ENCODE measurements at places on chromosomes 7 and 10.
A peak's percentile ranks its signal among the peaks of the same experiment; 100 is the strongest.

- no peak for DNase-seq
Measured at GRCh38 chr10:35442028-35442427, 105.7 kb downstream of the CCNY start.

DNA sequence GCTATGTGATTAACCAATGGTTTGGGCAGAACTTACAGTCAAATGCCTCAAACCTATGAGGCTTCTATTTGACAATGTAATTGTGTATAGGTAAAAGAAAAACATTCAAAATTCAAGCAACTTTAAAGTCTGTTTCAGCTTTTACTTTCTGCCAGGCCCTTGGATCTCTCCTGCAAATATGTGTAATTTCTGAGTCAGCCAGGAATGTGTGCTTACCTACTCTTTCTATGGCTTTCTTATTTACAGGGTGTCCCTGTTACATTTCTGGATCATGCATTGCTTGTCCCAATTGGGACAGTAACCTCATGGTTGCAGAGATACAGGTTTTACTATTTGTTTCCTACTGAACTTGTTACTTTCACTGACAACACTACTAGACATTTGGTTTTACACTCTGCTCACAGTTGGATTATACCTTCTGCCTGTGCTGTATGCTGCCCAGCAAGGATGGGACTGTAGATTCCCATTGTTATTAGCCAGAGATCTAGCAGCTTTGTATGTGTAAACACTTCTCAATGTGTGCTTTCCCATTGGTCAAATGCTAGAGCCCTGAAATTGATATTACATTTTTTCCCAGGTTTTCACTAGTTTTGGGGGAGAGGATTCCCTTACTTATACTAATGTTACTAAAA, 355.3 kb downstream of the ARL4A start:
- no peak for DNase-seq

DNA sequence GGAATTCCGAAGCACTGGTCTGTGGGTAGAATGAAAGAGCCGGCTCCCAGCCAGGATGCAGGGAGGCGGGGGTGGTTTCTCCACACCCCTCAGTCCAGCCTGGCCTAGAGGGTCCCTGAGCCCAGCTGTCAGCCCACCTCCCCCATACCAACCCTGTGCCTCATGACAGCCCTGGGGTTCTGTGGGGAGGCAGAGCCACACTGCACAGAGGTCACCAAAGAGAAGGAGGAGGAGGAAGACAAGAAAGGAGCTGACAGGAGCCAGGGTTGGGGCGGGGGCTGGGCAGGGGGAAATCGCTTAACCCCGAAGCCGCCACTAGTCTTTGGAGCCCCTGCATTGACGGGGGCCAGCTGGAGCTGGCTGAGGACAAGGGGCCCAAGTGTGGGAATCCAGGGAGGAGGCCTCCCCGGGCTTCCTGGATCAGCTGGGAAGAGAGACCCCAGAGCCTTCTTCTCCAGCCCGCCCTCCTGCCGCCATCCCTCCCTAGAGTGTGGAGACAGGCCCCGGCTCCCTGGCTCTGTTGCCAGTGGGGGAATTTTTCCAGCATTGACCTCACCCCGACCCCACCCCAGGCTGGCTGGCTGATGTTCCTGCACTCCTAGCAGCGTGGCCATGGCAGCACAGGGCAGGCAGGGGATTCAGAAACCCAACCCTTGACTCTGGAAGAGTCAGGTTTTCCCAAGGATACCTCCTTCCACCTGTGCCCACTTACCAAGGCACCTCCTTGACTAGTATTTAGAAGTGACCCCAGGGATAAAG, 32.5 kb downstream of the KAZALD1 start:
- no peak for DNase-seq

GRCh38 chr10:96639899-96640298, 53.1 kb upstream of the TM9SF3 start:
- no peak for DNase-seq

DNA sequence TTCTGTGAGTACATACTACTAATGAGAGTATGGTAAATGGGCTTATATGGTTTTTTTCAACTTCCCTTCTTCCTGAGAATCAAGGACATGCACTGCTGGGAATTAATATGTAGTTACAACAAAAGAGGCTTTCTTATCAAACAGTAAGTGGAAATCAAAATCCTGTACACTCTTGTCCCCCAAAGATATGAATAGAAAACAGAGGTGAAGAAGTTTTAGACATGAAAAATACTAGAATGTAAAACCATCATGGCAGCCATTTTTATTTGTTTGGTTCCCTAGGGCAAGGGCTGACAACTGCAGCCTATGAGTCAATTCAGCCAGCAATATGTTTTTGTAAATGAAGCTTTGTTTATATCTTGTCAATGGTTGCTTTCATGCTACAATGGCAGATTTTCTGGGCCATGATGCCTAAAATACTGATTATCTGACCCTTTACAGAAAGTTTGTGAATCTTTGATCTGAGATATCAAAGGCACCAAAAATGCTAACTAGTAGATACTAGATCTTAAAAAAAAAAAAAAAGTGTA, 422.4 kb downstream of the PARD3 start:
- no peak for DNase-seq

GRCh38 chr7:158422887-158423560, 164.6 kb downstream of the PTPRN2 start:
- no peak for DNase-seq

- DNase-seq = no peak
Measured at GRCh38 chr7:98908585-98908984, 30.3 kb downstream of the TRRAP start.

GRCh38 chr7:149725916-149726315, 47.5 kb downstream of the ZNF467 start:
- DNase-seq = no peak

- no peak for DNase-seq
Measured at GRCh38 chr10:97277551-97277950, 14.9 kb downstream of the ARHGAP19 start.

DNA sequence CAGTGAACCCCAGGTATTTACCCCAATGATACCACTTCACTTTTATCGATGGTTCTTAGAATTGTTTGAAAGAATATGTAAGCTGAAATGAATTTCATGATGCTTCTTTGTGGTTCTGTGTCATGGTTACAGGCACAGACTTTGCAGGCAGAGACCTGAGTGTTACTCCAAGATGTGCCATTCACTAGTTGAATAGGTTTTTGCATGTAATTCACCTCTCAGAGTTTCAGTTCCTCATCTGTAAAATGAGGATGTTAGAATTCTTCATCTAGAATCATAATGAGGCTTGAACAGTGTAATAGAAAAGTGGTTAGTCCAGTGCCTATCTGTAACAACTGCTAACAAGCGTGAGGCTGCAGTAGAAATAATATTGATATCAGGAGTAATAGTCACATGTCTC, 54.6 kb downstream of the VSTM2A start:
- no peak for DNase-seq

DNA sequence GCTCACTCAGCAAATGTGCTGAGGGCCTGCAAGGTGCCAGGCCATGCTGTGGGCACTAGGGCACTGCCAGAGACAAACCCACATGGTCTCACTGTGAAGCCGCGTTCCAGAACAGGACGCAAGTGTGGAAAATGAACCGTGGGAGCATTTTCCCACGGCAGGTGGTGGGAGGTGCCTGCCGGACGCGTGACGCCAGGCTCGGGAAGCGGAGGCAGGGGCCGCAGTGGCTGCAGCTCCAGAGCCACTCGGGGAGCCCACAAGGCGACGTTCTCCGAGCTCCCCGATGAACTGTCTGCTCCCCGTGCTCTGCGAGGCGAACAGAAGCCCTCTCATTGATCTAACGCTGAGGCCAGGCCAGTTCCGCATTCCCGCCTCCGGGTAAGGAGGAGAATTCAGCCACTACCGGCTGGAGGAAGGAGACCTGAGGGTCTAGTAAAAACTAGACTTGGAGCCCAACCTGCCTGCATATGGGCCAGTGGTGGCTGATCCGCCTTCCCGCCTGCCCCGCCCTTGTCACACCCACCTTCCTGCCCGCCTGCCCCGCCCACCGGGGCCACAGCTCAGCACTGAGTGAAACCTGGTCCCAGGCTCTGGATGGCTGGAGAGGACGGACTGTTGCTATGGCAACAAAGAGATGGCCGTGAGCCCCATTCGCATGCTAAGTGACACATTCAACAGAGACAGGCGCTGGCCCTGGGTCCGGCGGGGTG, 13.1 kb downstream of the ADGRA1 start:
- DNase-seq = peak; percentile 22

- DNase-seq = no peak
Measured at GRCh38 chr10:34922138-34922537, 107.0 kb upstream of the PARD3 start.

GRCh38 chr10:28179006-28179742, 123.7 kb downstream of the MPP7 start:
- DNase-seq = peak; percentile 41

DNA sequence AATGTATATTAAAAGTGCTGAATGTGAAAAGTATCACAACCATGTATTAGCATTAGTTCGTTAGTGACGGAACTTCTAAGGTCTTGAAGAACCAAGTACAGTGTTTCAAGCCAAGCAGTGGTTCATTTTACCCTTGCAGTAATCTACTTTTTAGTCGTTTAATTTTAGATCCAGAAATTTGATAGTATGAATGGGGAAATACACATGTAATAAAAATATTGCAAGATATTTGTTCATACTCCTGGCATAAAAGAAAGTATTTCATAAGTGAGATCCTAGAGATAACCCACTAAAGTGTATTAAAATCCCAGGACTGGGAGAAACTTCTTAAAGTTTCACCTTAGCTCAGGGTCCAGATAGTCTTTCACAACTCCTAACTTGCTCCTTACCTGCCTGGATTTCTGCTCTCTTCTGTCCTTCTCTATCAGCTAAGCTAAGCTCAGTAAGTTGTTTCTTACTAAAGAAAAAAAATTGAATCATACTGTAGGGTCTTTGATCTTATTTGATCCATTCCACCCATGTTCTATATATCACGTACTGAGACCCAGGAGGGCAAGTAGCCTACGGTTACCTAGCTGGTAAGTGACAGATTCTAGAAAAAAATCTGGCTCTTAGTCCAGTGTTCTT, 1.5 kb downstream of the BCAP29 start:
- no peak for DNase-seq

DNA sequence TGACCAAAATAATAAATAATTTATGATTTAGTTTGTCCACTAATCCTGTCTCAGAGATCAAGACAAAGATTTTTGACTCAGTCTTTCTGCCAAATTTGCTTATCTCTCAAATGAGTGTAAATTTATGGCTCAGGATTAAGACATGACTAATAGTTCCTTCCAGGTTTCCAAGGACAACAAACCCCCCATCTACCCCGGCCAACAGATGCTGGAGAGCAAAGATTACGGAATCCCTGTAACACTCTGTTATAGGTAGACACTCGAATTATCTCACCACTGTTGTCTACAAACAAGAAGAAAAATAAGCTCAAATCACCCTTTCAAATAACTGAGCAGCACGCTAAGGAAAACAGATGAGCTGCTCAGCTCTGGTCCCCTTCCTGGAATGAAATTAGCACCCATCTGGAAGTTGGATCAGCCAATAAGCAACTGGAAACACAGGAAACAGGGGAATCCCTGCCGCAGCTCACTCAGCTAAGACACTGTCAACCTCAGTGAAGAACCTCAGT, 56.8 kb upstream of the SVIL start:
- DNase-seq = no peak

DNA sequence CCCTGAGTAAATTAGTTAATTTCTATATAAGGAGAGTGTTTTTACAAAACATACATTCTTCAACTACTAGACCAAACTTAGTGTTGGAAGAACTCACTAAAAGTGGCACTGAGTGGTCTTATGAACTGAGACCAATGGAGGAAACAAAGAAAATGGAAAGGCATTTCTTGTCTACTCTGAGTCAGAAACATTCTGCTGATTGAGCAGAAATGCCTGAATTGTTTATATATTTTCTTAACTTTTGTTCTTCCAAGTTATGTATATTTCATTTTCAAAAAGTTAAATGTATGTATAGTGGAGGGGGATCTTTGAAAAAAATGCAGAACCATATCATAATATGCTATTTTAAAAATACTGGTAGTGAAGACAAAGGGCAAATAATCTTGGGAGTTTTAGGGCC, 320.7 kb downstream of the HGF start:
- no peak for DNase-seq

GRCh38 chr10:15625261-15625660, 94.5 kb downstream of the ITGA8 start:
- DNase-seq = no peak

- no peak for DNase-seq
Measured at GRCh38 chr10:36019749-36020148, 377.7 kb upstream of the FZD8 start.

DNA sequence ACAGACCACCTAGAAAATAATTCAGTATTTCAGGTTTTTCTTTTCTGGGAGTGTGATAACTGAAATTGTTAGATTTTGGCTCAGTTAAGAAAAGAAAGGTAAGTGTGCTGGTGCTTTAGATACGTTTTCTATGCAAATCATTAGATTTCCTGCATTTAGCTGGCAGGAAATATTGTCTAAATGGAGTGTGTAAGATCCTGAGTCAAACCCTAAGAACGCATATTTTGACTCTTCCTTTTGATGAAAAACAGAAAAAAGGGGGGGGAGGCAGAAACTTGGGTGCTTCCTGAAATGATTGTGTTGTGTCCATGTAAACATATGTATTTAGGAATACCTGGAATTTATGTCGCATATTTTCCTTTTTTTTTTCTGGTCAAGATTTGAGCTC, 1.2 kb downstream of the GRK5 start:
- no peak for DNase-seq

DNA sequence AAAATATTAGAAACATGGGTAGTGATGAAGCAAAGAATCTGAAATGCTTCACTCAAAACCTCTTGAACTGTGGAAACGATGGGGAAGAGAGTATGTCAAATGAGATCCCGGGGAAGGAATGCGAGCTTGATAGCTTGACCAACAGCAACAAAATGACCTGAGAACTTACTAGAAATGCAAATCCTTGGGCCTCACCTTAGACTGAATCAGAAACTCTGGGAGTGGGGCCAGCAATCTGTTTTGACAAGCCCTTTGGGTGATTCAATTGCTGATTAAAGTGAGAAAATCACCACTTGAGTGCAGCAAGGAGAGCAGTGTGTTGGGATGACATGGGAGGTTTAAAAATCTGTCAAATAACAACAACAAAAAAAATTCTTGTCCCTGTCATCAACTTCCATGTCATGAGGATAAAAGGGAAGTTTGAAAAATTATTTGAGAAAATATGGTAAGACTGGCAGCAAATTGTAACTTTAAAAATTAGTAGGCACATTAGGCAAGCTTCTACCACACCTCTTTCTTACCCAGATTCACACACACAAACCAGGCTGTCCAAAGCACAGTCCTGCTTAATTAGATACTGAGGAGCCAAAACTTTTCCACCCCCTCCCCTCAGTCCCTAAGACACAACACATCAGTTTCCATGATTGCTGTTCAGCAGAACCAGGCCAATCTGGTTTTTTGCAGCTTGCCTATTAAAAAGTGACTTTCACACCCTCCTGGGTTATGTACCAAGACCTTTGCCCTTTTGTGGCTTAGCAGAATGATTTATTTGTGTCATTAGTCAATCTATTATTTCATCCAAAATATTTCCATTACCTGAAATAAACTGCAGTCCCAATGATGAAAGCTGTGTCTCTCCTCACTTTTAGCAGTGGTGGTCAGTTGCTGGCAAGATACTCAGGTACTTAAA, 15.6 kb downstream of the CALCR start:
- no peak for DNase-seq

GRCh38 chr7:34155220-34155908, 250.0 kb downstream of the BMPER start:
- no peak for DNase-seq
